ENCODE measurements at places on chromosomes 16 and 17.

- no peak for DNase-seq
These were observed 17.7 kb downstream of the PRAC1 start for GRCh38 chr17:48704361-48705248.

GRCh38 chr16:12758670-12759558, 44.8 kb downstream of the CPPED1 start:
- no peak for DNase-seq

DNA sequence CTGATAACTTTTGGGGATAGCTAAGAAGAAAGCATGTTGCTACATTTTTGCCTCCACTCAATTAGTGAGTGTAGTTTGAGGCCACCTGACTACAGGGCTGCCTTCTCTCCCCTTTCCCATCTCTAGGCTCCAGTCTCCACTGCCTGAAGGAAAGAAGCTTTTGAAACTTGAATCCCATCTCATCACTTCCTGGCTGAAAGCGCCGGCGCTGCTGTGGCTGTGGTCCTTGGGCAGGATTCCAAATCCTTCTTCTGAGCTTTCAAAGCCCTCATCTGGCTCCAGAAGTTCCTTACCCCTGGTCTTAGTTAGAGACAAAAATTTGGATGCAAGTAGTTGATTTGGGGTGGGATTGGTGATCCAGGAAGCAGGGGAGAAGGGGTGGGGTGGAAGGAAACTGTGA, 119.4 kb downstream of the FOXL1 start:
- no peak for DNase-seq

DNA sequence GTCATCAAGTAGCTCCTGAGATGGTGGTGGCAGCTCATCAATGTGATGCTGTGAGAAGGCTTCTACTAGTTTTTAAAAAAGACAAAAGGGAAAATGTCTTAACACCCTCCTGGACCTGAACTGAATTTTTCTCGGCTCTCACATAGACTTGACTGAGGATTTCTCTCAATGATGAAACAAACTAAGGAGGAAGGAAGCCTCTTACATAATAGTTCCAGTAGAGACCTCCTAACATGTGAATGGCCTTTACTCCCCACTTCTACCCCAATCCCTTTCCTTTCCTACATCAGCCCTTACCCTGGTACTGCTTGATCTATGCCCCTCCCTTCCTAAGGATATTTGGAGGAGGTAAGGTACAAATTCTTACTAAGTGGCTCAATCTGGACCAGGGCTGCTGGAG, 54.8 kb upstream of the MTMR4 start:
- DNase-seq, result peak; percentile 6

DNA sequence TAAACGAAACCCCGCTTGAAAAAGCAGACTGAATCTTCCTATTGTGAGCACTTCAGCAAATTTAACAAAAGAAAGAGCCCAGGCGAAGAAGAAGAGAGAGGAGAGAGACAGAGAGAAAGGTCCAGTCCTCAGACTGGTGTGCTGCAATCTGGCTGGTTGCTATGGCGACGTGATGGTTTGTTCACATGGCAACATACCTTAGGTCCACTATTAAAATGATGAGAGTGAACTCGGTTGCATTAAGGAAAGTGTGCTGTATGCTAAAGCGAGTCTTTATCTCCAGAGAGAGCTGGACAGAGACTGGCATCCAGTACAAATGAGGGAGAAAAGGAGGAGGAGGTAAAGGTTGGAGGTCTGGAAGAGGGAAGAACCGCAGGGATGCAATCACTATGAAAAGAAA, 271.8 kb upstream of the ZFHX3 start:
- no peak for DNase-seq

DNA sequence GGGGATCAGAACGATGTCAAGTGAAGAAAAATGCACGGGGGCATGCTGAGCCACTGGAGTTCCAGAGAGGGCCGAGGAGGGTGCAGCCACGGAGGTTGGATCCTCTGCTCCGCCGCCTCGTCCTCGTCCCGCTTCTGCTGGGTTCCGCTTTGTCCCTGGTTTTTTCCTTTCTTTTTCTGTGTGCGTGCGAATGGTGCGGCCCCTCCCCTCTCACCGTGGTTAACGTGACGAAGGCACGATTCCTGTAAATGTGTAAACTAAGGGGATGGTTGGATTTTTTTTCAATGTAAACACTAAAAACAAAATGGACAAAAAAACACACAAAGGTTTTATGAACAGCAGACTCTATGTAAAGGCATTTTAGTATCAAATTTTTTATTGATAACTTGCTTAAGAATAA, 46.7 kb downstream of the ACTG1 start:
- DNase-seq, result no peak

DNA sequence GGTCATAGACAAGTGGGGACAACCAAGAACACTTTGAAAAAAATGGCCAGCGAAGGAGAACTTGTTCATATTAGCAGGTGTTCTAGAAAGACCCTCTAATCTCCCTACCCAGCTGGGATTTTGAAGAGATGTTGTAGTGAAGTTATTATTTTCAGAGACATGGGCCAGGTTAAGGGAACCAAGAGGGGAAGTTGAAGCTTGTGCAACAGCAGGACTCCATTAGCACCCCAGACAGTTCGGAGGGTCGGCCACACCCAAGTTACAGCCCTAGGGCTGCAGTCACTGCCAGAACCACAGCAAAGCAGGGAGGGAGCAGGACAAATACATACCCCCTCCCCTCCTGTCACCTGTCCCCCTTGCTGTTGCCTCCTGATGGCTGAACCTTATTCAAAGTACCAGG, 42.3 kb downstream of the WSB1 start:
- peak; percentile 72 for DNase-seq

GRCh38 chr17:19706791-19707727, 9.3 kb downstream of the SLC47A2 start:
- DNase-seq, result no peak

- no peak for DNase-seq
These were observed 120.4 kb upstream of the LHX1 start for GRCh38 chr17:36816907-36817288.

- no peak for DNase-seq
These were observed 54.2 kb downstream of the TMEM100 start for GRCh38 chr17:55668312-55668920.

DNA sequence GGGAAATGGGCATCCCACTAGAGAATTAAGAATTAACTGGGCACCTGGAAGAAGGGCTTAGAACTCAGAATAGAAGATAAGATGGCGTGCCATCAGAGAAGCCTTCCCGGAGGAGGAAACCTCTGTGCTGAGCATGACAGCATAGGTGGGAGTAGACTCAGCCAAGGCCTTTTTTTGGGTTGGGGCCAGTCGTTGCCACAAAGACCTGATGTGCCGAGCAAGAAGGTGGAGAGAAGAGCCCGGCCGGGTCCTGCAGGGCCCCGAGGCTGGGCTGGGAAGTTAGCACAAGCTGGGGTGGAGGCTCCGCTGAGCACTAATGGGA, 1.1 kb upstream of the RAB11FIP4 start:
- no peak for DNase-seq

DNA sequence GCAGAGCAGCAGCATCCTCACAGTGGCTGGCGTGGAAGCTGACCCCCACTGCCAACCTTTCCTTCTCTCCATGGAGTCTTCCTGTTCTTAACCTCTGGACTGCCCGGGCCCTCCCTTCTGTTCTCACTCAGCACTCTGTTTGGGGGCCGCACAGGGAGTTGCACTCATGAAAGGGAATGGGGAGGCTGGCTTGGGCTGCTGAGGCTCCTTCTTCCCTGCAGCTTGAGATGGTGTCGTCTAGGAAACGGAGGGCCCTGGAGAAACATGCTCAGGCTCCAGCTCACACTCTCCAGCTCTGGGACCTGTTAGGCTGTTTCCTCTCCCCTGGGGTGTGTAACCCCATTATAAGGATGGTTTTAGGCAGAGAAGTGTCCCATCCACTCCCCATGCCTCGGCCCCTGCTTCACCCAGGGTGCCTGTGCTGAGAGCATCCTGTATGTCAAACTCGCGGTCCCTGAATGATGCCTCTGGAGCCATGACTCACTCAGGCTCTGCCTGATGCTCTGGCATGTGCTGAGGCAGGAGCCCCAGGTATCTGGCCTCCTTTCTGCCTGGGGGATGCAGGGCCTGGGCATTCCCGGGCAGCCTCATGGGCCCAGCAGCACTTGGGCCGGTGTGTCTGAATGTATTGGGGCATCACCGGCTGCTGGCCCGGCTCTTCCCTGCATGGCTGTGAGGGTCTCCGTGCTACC, 18.9 kb downstream of the TMEM94 start:
- DNase-seq, result no peak

DNA sequence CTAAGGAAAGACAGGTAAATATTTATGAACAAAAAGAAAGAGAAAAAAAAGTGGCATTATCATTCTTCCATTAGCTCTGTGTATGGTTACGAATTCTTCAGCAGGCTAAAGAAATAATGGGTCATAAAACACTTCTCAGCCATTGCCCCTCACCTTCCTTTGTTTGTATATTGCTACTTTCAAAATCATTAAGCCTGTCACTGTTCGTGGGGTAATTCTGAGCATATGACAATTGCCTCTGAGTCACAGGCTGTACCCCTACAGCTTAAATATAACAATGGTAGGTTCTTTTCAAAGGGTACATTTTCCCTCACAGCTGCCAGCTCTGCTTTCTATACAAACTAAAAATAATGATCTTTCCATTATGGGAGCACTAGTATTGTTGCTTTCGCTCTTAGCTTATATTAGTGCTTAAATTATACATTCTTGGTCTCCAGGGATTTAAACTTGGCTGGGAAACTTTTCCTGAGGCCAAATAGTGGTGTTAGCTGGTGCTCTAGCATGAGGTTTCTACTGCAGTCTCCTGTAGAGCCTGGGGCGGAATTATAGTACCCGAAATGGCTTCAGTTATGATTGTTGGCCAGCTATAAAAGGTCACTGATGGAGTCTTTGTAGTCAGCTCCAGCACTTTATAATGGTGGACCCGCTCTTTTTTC, 74.7 kb upstream of the CDH11 start:
- no peak for DNase-seq

DNA sequence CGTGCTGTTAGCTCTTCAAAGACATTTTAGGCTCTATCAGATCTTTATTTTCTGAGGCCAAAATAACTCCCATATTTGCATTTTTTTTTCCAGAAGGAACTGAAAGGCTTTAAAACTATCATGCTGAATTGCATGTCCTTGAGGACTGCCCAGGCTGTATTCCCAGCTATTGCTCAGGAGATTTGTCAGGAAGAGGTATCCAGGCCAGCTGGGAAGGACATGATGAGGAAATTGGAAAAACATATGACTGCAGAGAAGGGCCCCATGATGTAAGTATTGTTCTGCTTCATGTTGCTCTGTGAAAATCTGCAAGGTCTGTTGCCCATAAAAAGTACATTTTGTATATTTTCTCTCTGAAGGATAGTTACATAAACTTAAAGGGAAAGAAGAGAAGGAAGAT, 5.7 kb downstream of the CDC6 start:
- no peak for DNase-seq

DNA sequence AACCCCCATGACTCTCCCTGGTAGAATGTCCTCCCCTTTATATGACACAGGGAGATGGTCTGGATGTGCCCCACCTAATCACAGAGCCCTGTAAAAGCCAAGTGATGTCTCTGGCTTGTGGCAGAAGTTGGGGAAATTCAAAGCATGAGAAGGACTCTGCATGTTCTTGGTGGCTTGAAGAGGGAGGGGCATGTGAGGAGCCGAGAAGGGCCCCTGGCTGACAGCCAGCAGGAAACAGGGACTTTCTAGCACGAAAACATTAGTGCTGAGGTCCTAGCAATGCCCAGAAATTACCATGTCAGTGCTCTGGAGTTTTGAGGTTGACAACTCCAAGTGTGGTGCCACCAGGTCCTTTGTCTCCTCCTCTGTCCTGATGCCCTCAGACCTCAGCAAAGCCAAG, 75.9 kb downstream of the USP22 start:
- peak; percentile 81 for DNase-seq

- DNase-seq, result no peak
These were observed 73.4 kb upstream of the BRD7 start for GRCh38 chr16:50442221-50442620.

- DNase-seq, result no peak
These were observed 12.4 kb downstream of the TOB1 start for GRCh38 chr17:50853781-50854180.

GRCh38 chr17:32015245-32016013, 8.2 kb downstream of the LRRC37B start:
- no peak for DNase-seq

DNA sequence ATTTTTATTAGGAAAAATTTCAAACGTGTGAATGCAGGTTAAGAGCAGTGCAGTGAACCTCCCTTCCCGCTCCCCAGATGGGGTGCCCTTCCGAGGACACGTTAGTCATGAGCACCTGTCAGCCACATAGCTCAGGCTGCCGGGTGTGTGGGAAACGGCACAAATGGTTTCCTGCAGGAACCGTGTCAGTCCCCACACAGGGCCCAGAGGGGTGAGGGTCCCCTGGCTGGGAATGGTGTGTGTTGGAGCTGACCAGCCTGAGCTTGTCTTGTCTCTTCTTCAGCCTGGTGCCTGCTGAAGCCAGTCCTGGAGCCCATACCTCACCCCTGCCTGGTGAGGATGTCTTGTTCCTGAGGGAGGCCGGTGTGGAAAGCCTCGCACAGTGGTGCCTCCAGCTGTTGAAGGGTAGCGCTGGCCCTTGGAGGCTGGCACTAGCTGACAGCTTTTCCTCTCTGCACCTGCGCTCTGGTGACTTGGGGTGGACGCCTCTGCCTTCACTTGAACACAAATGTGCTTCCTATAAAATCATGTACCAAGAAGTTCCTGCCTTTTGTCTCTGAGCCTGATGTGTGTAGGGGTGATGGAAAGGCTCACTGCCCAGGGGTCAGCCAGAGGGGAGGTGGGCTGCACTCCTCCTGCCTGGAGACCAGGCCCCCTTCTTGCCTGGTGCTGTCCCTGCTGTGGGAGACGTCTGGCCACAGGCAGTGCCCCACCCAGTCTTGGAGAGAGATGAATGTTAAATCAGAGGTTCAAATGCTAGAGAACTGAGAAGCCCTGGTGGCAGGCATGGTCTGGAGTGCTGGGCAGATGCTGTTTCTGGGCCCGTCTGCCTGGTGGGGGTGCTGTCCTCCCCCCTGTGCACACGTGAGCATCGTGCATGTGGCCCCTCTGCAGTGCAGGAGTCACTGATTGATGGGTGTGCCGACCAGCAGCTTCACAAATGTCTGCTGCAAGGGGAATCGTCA, 102.6 kb upstream of the ZNF750 start:
- DNase-seq, result no peak

GRCh38 chr16:68425498-68426346, 22.6 kb downstream of the SMPD3 start:
- DNase-seq, result no peak

GRCh38 chr17:10713318-10713717, 15.9 kb downstream of the ADPRM start:
- no peak for DNase-seq

- no peak for DNase-seq
These were observed 19.7 kb downstream of the ADGRG1 start for GRCh38 chr16:57648125-57648524.

- no peak for DNase-seq
These were observed 224.5 kb upstream of the PSMD7 start for GRCh38 chr16:74071996-74072535.

All from common myeloid progenitor, CD34-positive (primary cell).